ENCODE measurements at places on chromosomes 16 and 17.

- no peak for DNase-seq
Measured at GRCh38 chr16:4376126-4376892, 4.7 kb downstream of the VASN start.

DNA sequence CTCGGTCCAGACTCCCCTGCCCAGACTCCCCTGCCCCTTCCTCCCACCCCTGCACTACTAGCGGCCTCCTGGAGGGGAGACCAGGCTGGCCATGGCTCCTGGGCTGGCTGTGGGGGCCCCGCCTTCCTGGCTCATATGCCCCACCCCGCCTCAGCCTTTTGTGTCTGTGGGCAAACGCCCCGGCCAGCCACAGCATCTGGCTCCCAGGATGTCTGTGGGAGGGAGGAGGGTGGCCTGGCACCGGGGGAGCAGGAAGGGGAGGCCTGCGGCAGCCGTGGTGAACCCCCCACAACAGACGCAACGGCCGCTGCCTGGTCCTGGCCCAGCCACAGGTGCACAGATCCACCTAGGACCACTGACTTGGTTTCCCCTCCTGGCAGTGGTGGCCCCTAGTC, 32.9 kb downstream of the BAHCC1 start:
- DNase-seq, result no peak

GRCh38 chr17:17518951-17519350, 22.8 kb upstream of the RASD1 start:
- DNase-seq, result no peak

- DNase-seq, result peak; percentile 56
Measured at GRCh38 chr17:7740481-7741001, 23.0 kb downstream of the DNAH2 start.

GRCh38 chr17:36089888-36090836, at the start of gene CCL3:
Gene CCL3 (minus strand): TSS chr17:36090143. CDS start chr17:36090058, 85 bp downstream.
- no peak for DNase-seq

DNA sequence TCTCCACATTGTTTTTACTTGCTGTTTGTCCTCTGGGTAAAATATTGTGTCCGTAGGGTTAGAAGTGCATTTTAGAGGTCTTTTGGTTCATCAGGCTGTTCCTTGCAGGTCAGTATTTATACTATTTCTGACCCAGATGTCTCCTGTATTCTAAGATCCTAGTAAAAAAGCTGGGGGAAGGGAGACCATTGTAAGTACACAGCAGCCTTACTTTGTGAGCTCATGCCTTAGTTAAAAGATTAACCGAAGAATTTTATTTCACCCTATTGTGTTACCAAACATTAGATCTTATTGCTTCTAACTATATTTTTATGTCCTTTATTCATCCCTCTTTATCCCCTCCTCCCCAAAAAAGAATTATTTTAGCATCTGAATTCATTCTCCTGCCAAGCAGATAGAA, 444.1 kb upstream of the RBFOX1 start:
- no peak for DNase-seq

GRCh38 chr17:12642034-12642433, 23.7 kb upstream of the MYOCD start:
- no peak for DNase-seq

DNA sequence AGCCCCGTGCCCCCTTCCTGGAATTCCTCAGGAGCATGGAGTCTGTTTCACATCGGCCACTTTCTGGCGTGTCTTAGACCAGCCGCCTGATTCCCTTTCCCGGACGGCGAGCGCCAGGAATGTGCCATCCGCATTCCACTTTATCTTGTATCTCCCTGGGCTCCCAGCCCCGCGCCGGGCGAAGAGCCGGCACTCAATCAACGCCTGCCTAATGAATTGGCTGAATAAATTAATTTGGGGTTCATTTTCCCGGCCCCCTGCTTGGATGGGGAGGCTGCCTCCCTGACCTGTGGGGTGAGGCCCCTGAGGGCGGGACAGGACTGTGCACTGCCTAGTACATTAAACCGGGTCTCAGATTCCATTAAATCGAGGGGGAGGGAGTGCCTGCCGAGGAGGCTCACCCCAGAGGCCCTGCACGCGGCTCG, 282.3 kb upstream of the TNRC6C start:
- DNase-seq, result no peak

DNA sequence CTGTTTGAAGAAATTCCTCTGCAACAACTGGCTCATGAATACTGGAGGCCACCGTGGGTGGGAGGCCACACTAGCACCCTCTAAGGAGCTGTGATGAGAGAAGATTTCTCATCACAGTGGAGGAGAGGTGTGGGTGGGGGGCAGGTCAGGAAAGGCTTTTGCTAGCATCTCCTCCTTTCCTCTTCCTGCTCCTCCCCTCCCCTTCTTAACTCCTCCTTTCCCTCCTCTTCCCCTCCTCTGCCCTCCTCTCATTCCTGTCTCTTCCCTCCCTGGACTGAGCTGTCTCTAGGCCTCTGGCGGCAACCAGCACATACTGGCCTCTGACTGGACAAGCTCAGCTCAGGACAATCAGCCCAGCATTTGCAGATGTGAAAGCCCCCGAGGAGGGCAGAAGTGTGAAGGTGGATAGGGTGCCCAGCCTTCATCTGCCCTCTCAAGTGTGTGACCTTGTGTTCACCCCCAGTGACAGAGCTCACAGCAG, 19.0 kb upstream of the LHX1 start:
- no peak for DNase-seq

- no peak for DNase-seq
Measured at GRCh38 chr17:1604831-1605528, 23.7 kb downstream of the SLC43A2 start.

- no peak for DNase-seq
Measured at GRCh38 chr16:28112908-28113307, 49.4 kb upstream of the GSG1L start.

- DNase-seq, result no peak
Measured at GRCh38 chr16:17029602-17030350, 441.0 kb downstream of the XYLT1 start.

- DNase-seq, result peak; percentile 32
Measured at GRCh38 chr16:56609463-56609921, 1.1 kb downstream of the MT2A start.

DNA sequence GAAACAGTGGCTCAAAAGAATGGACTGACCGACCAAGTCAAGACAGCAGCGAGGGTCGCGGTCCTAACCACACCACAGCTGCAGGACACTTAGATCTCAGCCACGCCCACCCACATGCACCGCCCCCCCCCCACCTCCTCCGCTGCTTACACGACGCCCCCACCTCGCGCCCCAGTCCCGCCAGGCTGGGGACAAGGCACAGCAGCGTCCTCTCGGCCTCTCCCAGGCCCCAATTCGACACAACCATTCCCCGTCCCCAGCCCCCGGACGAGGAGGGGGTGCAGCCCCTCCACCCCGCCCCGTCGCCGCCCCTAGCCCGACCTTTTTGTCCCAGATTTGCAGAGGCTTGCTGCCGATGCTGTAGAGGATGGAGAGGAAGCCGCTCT, 477 bp downstream of the CFAP20 start:
- peak; percentile 20 for DNase-seq

DNA sequence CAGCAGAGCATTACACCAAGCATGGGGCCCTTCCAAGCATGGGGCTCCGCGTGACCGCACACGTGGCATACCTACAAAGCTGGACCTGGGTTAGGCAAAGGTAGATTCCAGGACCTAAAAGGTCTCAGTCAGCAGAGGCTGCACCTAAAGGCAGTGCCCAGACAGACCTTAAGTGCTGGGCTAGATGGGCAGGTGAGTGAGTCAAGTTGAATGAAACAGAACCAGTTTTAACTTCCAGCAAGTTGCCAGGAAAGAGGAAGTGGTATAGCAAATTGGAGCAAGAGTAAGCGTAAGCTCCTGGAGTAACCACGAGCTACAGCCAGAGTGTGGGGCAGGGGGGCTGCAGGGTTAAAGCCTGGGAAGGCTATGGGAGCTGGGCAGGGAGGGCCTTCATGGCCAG, 49.5 kb downstream of the SRCIN1 start:
- no peak for DNase-seq

DNA sequence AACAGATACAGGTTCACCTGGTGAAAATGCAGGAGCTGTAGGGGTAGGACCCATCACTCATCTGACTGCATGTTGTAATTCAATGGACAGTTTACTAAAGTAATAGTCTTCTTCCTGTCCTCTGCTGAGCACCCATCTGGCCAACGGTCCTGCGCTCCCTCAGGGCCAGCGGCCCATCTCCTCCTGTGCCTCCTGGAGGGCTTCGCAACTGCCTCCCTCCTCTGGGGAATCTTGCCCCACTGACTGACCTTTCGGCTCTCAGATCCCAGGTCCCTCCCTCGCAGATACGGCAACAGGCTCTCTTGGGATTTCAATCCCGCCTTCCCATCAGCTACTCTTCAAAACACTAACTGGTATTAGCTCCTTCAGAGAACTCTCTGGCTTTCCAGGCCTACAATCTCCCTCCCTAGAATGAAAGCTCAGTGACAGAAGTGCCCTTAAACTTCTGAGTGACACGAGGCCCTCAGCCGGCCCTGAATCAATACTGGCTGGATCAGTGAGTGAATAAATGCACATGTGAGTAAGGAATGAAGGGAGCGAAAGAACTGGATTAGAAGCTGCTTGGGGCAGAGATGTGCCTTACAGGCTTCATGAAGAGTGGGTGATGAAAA, 1.3 kb downstream of the PEMT start:
- no peak for DNase-seq

- DNase-seq, result no peak
Measured at GRCh38 chr17:76179496-76180467, 38.7 kb upstream of the FOXJ1 start.

GRCh38 chr17:80432961-80433550, 18.1 kb downstream of the ENDOV start:
- DNase-seq, result no peak

- no peak for DNase-seq
Measured at GRCh38 chr17:31674717-31675349, 184.2 kb downstream of the COPRS start.

GRCh38 chr17:78327880-78328279, 32.0 kb downstream of the SOCS3 start:
- DNase-seq, result no peak

DNA sequence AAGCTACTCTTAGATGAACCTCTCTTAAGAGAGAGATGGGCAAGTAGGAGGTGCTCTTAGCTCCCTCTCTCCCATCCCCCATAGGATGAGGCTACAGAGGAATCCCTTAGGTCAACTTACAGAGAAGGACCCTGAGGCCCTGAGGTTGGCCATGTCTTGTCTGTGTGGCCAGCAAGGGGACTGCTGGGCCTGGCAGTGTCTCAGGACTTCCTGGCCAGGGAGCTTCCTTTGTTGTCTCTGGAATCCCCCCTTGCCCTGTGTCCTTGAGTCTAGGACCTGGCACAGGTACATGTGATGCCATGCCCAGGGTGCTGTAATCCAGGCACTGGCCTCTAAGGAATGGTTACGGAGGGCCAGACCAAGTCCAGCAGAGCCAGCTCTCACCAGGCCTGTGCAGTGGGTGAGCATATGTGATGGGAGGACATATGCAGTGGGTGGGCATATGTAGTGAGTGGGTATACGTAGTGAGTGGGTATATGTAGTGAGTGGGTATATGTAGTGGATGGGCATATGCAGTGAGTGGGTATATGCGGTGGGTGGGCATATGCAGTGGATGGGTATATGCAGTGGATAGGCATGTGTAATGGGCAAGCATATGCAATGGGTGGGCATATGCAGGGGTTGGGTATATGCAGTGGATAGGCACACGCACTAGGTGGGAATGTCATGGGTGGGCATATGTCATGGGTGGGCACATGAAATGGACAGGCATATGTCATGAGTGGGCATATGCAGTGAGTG, 20.3 kb upstream of the PECAM1 start:
- no peak for DNase-seq

- DNase-seq, result no peak
Measured at GRCh38 chr16:80804526-80805383, at the start of gene CDYL2. Gene CDYL2 (minus strand): TSS chr16:80804598. CDS start chr16:80804173, 425 bp downstream.

- no peak for DNase-seq
Measured at GRCh38 chr16:25078386-25078978, 33.1 kb upstream of the LCMT1 start.

- DNase-seq, result no peak
Measured at GRCh38 chr16:77585379-77586251, 136.7 kb upstream of the NUDT7 start.

DNA sequence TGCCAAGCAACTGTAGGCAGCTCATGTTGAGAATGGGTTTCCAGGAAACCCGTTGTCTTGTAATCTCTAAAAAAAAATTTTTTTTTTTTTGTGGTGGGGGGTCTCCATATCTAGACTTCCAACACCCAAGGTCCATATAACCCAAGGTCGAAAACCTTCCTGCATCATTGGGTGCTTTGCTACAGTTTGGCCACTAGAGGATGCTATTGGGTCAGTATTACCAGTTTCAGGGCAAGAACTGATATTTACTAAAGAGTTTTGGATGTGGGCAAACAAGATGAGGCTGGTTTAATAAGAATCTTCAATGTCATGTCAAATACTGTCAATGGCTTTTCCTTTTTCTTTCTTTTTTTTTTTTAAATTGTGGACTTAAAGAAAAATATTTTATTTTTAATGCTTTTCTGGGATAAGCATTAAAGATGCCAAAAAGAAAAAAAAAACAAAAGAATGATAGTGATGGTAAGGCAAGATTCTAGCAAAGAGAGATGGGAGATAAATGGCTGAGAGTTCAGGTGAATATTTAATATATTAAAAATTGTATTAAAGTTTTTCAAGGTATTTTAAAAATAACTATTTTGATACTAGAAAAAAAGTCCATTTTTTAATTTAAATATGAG, 62.2 kb downstream of the DHRS7C start:
- peak; percentile 40 for DNase-seq

- no peak for DNase-seq
Measured at GRCh38 chr17:6100891-6101500, 30.8 kb downstream of the WSCD1 start.

DNA sequence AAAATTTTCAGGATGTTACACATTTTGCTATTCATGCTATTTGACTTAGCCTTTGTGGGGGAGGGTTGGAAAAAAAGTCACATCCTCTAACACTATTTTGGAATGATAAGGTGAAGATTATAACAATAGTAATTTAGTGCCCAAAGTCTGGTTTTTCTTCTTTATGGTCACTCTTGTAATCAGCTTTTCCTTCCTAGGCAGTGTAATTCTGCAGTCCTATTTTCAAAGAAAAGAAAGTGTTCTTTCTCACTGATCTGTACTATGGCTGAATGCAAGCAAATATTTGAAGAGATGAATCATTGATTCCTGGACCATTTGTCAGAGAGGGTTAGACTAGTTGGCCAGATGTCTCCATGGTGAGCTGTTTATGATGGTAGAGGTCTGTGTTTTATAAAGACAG, 8.4 kb downstream of the RSPRY1 start:
- peak; percentile 0 for DNase-seq

GRCh38 chr16:59236804-59237458, 502.8 kb upstream of the GOT2 start:
- no peak for DNase-seq

DNA sequence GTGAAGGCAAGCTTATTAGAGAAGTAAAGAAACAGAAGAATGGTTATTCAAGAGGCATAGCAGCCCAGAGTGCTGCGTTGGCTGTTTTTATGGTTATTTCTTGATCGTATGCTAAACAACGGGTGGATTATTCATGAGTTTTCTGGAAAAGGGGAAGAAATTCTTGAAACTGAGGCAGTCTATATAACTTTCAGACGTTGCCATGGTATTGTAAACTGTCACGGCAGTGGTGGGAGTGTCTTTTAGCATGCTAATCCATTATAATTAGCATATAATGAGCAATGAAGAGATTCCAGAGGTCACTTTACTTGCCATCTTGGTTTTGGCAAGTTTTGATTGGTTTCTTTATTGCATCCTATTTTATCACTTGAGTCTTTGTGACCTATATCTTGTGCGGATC, 17.4 kb upstream of the MILR1 start:
- no peak for DNase-seq

- DNase-seq, result no peak
Measured at GRCh38 chr16:1950559-1950958, 3.9 kb downstream of the RPL3L start.
